ENCODE measurements at places on chromosomes 7 and 10. TPM values are rescaled to one million over a fixed set of nuclear protein-coding genes. Genes with fewer than 3 reads are reported as not detected.

- H3K27me3 ChIP-seq = peaks cover 8% of the 10 kb centered on the region
- no peak overlapping the region for H3K4me3 ChIP-seq
- no peaks in the 10 kb centered on the region for H3K36me3 ChIP-seq
- DNase-seq = no peak
- H3K27ac ChIP-seq = no peak overlapping the region
- H3K4me1 ChIP-seq = peaks cover 6% of the 10 kb centered on the region
Observed at GRCh38 chr7:117082647-117083046, 129.3 kb downstream of the ST7 start.

- H3K36me3 ChIP-seq = no peaks in the 10 kb centered on the region
- no peak overlapping the region for H3K27ac ChIP-seq
- DNase-seq = no peak
- H3K27me3 ChIP-seq = peaks cover 4% of the 10 kb centered on the region
- no peaks in the 10 kb centered on the region for H3K4me1 ChIP-seq
Observed at GRCh38 chr7:106644999-106645398, 16.0 kb downstream of the CCDC71L start.

GRCh38 chr10:84156768-84157167, 16.8 kb upstream of the GPR15LG start:
- peaks cover 26% of the 10 kb centered on the region for H3K36me3 ChIP-seq
- peaks cover 9% of the 10 kb centered on the region for H3K4me1 ChIP-seq
- no peak overlapping the region for H3K27ac ChIP-seq

DNA sequence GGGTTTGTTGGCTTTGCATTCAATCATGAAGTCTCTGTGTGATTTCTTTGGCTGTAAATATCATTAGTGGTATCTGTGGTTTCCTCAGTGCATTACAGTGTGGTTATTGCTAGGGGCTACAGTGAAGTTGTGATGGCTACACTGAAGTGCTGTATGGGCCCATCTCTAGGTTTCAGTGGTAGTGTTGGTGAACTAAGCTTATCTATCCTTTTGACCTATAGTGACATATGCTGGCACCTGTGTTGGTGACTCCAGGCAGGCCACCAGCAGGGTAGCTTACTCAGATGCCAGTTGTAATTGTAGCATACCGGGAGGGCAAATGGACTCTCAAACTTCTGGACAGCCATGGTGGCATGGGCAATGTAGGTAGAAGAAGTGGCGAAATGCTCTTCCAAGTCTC, 219.0 kb downstream of the ANKRD30A start:
- no peak overlapping the region for H3K4me3 ChIP-seq
- no peaks in the 10 kb centered on the region for H3K36me3 ChIP-seq

- peaks cover 17% of the 10 kb centered on the region for H3K4me1 ChIP-seq
- no peaks in the 10 kb centered on the region for H3K36me3 ChIP-seq
- H3K4me3 ChIP-seq = no peak overlapping the region
Observed at GRCh38 chr10:71603150-71603549, 116.4 kb downstream of the C10orf105 start.

- no peak for DNase-seq
- H3K4me3 ChIP-seq = no peak overlapping the region
- H3K27ac ChIP-seq = peak overlapping the region; percentile 59
- H3K27me3 ChIP-seq = no peaks in the 10 kb centered on the region
- peaks cover 34% of the 10 kb centered on the region for H3K36me3 ChIP-seq
Observed at GRCh38 chr10:87760195-87760905, 57.7 kb downstream of the ATAD1 start.

GRCh38 chr7:128732521-128733277, 6.5 kb upstream of the CALU start:
- no peak overlapping the region for H3K27ac ChIP-seq
- H3K4me1 ChIP-seq = no peaks in the 10 kb centered on the region
- DNase-seq = no peak
- H3K36me3 ChIP-seq = no peaks in the 10 kb centered on the region
- no peak overlapping the region for H3K4me3 ChIP-seq

DNA sequence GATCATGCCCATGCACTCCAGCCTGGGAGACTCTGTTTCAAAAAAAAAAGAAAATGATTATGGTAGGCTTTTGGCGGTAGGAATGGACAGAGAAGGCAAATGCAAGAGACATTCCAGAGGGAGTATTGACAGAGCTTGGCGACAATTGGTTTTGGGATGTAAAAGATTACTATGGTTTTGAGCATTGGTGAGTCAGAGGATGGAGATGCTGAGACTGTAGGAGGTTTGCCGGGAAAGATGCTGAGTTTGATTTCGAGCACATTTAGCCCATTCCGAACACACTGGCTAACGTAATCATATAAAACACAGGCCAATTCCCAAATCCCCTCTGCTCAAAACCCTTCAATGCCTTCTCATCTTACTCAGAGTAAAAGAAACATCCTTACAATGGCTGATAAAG, 161.6 kb upstream of the MKLN1 start:
- no peak overlapping the region for H3K4me3 ChIP-seq
- H3K4me1 ChIP-seq = no peaks in the 10 kb centered on the region
- H3K27me3 ChIP-seq = peaks cover 7% of the 10 kb centered on the region
- no peak overlapping the region for H3K27ac ChIP-seq

The PCDH15 gene
- total RNA-seq = not detected
